Stimulated activated CD8-positive, alpha-beta memory T cell treated with anti-CD3 and anti-CD28 coated beads, Interleukin-4, amount 100 ng/mL, for 1 hour (primary cell): ENCODE measurements at places on chromosomes 7 and 10.

- DNase-seq = no peak
Measured at GRCh38 chr7:135385209-135385608, 124.7 kb downstream of the CNOT4 start.

GRCh38 chr10:101297901-101298486, 56.0 kb upstream of the BTRC start:
- peak; percentile 52 for DNase-seq

- no peak for DNase-seq
Measured at GRCh38 chr10:14671386-14671831, 103.3 kb downstream of the FAM107B start.

DNA sequence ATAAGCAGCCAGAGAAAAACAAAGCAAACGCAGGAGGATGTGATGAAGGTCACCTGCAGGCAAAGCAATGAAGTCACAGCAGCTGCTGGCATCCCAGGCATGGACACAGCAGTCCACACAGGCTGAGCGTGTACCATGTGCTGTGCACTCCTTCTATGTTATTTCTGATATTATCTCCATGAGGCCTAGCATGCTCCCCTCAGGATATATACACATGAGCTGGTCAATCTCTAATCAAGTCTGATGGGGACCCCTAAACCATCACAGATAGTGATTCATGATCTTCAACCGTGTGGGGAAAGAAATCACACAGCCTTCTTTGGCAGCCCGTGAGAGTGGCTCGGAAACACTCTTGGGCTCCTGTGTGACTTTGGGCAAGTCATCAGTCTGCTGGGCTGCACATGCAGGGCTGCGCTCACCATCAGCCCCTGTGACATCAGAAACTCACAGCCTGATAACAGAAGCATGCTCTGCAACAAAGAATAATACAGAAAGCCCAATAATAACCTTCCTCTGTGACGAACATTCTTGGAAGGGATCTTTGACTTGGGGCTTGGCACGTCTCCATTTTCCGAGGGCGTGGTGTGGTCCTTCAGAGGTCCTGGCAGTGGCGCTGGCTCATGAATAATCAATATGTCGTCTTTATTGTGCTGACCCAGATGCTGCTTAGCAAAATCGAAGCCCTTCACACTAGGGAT, 83.0 kb upstream of the ATP6V0A4 start:
- DNase-seq = no peak

GRCh38 chr10:116608686-116609594, 11.8 kb upstream of the PNLIPRP2 start:
- no peak for DNase-seq
